ENCODE measurements at places on chromosomes 16 and 17.
A peak's percentile ranks its signal among the peaks of the same experiment; 100 is the strongest.

DNA sequence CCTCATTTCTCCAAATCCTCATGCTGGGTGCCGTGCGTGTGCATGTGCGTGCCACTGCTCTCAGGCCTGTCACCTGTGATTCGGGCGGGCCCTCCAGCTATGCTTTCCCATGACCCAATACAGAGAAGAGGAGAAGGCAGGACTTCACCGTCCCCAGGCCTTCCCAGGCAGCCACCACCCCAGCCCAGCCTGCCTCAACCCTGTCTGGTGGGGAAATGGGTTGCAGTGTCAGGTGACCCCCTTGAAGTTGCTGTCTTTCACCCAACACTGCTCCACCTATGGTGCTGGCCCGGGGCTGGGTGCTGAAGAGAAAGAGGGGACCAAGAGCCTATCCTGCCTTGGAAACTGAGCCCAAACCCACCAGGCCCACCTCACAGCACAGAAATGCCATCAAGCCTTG, 94.7 kb downstream of the GOSR1 start:
- DNase-seq: no peak

- no peak for DNase-seq
Observed at GRCh38 chr17:48478224-48479013, 48.4 kb upstream of the SKAP1 start.

- no peak for DNase-seq
Observed at GRCh38 chr17:81342269-81343070, 47.4 kb upstream of the SLC38A10 start.

DNA sequence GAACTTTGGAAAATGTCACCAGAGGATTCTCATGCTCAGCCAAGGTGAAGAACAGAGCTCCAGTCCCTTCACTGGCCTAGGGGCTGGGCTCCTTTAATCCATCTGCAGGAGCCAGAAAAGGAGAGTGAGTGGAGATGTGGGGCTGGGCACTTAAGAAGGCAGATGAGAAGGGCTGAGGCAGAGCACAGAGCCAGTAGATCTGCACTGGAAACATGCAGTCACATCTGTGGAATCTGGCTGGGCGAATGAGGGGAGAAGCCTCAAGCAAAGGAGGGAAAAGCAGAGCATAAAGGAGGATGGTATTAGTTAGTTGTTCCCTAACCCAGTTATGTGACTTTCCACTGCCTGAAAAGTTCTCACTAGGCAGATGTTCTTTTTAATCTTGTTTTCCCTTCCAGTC, 50.4 kb upstream of the BCAR1 start:
- DNase-seq: no peak

DNA sequence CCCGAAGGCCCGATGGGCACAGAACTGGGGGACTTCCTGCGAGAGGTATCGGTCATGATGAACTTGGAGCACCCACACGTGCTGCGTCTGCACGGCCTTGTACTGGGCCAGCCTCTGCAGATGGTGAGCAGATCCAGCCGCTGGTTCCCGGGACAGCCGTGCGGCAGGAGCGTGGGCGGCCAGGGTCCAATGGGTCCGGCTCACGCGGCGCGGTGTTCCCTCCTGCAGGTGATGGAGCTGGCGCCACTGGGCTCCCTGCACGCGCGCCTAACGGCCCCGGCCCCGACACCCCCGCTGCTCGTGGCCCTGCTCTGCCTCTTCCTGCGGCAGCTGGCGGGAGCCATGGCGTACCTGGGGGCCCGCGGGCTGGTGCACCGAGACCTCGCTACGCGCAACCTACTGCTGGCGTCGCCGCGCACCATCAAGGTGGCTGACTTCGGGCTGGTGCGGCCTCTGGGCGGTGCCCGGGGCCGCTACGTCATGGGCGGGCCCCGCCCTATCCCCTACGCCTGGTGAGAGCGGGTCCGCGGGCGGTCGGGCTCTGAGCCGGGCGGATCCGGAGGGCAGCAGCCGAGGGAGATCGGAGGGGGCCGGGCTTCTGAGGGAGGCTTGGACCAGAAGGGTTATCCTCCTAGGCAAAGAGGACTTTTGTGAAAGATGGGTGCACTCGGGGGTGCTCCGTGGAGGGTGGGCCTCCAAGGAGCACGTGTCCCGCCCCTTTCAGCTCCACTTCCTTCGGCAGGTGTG, 3.0 kb downstream of the TNK1 start:
- no peak for DNase-seq

DNA sequence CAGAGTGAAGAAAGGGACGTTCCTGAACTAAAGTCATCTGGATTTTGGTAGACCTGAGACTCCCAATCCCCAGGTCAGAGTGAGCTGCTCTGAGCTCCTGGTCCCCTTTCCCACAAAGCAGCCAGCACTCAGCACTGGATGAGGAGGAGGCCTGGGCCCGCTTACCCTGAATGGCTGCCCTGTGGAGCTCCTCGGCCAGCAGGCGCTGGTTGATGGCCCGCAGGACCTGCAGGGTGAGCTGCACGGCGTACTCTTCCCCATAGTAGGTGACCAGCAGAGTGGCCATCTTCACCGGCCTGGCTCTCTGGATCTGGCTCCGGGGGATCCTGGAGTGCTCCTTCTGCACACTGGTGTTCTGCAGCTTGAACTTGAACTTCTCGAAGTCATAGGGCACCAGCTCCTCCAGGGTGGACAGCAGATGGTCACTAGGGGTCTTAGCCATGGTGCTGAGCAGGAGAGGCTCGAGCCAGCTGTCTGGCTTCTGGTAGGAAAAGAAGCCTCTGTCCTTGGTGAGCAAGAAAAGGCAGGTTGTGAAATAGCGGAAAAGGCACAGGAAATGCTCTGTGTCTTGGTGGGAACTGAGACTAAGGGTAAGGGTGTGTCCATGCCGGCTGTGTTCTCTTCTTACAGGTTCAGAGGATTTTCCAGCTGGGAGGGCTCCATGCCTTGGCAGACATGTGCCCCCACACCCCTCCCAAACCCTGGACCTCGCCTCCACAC, at the start of gene MEFV:
TSS of gene MEFV (minus strand) at position 488 of the 720 bp plus-strand sequence. CDS start at position 442, 46 bp downstream.
- no peak for DNase-seq

DNA sequence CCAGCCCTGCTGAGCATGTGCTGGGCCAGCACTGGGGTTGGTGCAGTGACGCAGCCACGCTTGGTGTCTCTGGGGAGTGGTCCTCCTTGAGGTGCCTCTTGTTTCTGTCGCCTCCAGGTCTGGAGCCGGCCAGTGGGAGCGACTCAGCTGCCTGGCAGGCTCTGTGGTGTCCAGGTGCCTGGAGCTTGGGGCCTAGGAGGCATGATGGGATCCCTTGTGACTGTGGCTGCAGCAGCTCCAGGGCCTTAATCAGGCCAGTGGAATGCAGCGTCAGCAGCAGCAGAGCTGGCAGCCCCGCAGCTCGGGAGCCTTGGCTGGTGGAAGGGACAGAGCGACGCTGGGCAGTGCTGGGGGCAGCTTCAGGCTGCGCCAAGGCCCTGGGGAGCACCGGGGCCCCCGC, 74.7 kb upstream of the CIBAR2 start:
- DNase-seq: peak; percentile 24

DNA sequence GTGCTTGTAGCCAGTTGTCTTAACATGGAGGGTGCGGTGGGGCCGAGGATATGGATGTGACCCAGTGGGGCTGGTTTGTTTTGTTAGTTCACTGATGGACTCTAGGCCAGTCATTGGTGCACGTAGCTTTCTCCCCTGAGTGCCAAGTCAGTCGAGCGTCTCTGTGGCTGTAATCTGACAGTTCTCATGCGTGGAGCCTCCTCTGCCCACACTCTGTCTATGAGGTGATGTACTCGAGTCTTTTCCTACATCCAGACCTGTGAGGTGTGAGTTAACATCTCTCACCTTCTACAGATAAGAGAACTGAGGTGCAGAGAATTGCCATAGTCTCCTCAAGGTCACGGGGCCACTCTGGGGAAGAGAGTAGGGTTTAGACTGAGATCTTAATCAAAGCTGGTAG, 90.2 kb downstream of the MARCHF10 start:
- no peak for DNase-seq

DNA sequence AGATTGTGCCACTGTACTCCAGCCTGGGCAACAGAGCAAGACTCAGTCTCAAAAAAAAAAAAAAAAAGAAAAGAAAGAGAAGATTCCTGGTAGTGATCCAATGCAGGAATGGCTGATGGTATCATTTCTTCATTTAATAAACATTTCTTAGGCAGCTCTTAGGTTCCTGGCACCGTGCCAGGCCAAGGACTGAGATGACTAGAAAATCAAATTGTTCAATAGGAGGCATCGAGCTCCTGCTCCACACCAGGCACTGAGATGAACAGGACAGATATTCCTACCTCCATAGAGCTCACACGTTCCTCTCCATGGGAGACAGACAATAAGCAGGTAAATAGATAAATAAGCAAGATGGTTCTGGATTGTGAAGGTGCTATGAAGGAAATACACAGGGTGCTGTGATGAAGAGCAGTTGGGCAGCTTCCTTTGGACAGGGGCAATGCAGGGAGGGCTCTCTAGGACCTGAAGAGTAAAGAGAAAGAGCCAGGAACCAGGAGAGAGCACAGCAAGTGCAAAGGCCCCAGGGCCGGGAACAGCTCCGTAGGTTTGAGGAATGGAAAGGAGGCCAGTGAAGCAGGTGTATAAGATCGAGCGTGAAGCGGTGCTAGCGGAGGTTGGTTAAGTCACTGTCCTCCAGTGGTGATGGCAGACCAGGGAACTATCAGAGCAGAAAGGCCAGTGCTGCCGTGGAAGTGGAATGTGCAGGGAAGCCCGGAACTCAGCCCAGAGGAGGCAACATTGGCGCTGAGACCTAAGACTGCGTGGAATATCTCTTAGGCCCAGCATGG, 26.5 kb upstream of the CRHR1 start:
- DNase-seq: no peak

- no peak for DNase-seq
Observed at GRCh38 chr16:10688726-10689125, 6.0 kb downstream of the TEKT5 start.

DNA sequence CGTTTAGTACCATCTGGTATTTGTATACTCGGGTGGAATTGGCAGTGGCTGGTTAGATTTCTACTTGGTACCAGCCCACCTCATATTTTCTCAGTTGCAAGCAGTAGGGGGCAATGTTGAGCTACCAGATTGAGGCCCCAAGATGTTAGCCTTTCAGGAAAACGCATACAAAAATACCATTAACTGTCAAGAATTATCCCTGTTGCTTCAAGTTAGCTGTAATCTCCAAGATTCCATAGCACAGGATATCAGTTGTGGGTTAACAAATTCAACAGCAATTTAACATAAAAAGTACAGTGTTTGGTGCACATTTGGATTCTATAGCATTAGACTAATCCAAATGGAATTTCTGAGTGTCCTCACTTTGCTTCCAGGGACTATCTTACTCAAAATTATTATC, 188.2 kb downstream of the FTO start:
- peak; percentile 66 for DNase-seq

DNA sequence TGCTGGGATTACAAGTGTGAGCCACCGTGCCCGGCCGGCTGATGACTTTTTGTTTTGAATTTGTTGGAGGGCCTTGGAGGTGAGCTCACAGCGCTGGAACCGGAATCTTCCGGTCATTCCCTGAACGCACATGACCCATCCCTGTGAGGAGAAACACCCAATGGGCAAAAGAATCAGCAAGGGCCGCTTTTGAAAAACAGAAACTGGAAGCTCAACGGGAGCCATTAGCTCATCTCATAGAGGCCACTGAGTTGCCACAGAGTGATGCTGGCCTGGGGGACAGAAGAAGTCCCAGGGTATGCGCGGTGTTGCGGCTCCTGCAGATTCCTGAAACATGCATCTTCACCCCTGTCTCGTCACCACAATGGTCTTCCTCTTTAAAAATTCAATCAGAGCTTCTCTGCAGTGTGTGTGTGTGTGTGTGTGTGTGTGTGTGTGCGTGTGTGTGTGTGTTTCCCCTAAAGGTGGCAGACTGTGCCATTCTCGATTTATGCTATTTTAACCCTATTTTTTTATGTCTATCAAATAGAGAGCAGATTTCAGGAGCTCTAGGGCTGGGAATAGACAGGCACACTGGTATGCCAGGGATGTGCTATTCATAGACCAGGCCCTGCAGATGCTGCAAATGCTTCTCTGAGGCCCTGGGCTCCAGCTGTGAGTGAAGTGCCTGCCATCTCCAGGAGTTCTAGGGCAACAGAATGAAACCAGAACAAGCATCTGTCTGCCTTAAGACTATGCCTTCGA, 68.3 kb downstream of the MARCHF10 start:
- no peak for DNase-seq

DNA sequence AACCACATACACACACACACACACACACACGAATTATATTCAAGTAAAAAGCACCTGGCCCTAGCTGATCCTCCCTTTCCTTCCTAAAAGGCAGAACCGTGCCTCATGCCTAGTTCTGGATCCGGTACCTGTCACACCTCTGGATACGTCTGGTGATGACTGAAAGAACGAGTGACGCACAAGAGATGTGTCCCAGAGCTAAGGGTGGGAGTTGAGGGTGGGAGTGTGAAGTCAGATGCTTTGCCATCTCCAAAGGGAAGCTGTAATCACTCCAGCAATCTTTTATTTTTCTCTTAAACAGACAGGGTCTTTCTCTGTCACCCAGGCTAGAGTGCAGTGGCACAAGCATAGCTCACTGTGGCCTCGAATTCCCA, 26.5 kb upstream of the GSG1L start:
- no peak for DNase-seq

GRCh38 chr16:73014768-73015167, 33.2 kb downstream of the ZFHX3 start:
- DNase-seq: no peak

DNA sequence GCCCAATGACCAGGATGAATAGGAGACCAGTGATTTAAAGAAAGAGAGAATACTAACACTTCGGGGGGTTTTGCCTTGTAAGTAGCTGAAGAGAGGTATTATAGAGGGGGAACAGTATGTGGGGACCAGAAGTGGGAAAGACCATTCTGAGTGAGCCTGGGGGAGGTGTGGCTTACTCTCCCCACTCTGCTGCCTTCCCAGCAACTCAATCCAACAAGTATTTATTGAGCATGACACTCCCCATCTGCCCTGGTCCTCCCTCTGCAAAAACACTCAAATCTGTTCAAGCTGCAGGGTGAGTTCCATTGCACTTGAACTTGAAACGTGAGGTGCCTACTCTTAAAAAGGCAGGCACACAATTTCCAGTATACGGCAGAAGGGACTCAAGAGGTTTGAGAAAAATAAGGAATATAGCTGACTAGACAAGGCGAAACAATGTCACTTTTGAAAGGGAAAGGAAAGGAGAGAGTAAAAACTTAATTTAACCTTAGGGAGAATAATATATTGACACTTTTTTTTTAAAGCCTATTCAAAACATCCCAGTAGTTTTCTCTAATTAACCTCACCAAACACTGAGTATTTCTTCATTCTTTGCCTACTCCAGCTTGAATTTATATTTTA, 8.2 kb downstream of the FAM117A start:
- DNase-seq: no peak

DNA sequence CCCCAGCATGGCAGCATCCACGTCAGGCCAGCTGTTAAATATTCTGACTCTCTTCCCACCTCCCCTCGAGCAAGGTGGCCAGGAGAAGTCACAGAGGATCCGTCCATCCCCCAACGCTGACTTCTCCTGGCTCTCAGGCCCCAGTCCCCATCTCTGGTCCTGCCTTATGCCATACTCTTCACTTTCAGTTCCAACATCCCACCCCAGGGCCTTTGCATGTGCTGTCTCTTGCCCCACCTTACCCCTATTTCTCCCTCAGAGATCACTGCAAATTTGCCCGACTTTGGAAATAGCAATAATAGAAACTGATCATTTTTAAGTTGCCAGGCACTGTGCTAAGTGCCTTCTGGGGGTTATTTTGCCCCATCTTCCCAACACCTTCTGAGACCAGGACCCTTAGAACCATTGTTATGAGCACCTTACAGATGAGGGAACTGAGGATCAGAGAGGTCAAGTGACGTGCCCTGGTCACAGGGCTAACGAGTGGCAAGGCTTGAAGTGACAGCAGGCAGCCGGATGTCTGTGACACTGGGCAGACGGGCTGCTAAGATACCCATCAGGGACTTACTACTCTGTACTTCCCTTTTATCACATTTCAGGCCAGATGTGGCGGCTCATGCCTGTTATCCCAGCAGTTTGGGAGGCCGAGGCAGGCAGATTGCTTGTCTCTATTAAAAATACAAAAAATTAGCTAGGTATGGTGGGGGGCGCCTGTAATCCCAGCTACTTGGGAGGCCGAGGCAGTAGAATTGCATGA, 17.7 kb downstream of the HID1 start:
- DNase-seq: no peak
